Thoracic aorta (tissue), 2 donors: ENCODE measurements at places on chromosomes 7 and 10.

DNA sequence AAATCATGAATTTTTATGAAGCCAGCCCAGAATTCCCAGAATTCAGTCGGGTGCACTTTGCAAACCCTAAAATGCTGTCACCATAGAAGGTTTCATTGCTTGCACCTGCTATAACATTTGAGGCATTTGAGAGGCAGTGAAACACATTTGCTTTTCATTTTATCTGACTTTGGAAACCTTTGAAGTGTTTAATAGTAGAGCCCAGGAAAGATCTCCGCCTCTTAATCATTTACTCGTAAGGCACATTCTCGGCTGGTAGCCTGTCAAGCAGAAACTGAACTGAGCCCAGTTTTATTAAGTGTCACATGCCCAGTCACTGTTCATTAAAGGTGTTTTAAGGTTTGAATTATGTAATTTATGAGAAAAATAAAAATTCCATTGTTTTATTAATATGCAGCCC is 247.6 kb downstream of the EMX2 start:
- no peak for DNase-seq

DNA sequence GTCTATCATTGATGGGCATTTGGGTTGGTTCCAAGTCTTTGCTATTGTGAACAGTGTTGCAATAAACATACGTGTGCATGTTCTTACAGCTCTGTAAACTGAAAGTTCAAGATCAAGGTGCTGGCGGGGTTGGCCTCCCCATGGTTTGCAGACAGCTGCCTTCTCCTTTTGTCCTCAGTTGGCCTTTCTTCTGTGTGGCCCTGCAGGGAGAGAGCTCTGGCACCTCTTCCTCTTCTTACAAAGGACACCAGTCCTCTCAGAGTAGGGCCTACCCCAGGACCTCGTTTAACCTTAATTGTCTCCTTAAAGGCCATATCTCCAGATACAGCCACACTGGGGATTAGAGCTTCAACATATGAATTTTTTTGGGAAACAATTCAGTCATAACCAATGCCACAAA is 462.7 kb downstream of the TCERG1L start:
- no peak for DNase-seq

- DNase-seq: no peak
Observed at GRCh38 chr7:22433710-22434460, 66.1 kb downstream of the STEAP1B start.

GRCh38 chr7:12699299-12699698 is 11.9 kb downstream of the ARL4A start:
- DNase-seq: no peak

DNA sequence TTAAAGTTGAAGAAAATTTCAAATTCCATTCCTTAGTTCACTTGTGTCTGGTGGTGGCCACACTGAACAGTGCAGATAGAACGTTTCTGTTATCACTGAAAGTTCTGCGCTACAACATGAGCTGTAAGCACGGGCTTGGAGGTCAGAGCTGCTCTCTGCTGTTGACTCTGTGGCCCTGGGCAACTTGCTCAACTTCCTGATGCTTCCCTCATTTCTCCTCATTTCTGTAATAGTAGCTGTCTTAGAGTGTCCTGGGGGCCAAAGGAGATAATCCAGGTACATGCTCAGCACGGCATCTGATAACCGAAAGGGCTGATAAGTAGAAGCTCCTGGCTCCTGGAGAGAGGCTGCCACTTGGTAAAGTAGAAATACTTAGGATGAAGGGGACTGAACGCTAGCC is 92.3 kb upstream of the DUSP5 start:
- DNase-seq: no peak

DNA sequence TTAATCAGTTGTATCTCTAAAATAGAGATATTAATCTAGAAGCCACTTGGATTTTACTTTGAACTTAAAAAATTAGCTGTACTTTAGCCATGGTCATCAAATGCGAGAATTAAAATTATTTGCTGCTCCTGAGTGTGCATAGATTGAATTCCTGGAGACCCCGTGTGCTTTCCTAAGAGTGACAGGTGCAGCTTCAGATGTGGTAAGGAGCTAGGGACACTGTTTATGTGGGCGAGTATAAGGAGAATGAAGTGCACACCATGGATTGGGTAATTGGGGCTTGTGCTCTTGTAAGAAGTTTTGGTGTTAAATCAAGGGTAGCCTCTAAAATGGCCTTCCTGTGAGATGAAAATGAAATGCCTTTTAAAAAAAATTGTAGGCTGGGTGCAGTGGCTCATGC is 9.8 kb downstream of the PLCE1 start:
- DNase-seq: no peak

GRCh38 chr7:66683770-66684123 is 55.1 kb downstream of the KCTD7 start:
- DNase-seq: no peak

DNA sequence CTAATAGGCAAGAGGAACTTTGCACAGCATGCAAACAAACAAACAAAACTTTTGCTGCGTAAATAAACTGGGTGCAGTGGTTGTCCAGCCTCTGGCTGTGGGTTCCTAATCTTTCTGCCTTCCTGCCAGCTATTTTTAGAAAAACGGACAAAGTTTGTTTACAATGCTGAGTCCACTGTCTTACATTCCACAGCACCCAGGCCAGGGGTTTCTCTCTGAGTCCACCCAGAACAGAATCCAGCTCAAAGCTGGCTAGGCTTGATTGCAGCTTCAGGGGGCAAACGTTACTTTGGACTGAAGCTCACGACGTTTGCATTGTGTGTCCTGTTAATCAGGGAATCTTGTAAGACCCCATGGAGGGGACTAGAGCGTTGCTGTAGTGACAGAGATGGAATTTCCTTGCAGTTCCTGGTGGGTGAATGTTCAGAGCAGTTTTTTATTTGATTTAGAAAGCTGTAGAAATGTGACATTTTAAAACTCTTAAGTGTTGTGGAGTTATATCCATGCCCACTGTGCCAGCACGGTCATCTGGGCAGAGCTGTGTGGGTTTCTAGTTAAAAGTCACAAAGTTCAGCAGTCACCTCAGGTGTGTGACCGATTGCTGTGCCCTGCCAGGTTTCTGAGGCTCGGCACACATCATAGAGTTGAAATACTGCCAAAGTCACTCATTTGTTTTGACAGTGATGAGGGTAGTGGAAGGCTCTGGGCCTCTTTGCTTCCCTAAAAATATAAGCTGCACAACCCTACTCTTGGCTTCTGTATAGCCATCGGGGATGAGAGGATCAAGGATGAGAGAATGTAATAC is 247.0 kb downstream of the STK31 start:
- no peak for DNase-seq

DNA sequence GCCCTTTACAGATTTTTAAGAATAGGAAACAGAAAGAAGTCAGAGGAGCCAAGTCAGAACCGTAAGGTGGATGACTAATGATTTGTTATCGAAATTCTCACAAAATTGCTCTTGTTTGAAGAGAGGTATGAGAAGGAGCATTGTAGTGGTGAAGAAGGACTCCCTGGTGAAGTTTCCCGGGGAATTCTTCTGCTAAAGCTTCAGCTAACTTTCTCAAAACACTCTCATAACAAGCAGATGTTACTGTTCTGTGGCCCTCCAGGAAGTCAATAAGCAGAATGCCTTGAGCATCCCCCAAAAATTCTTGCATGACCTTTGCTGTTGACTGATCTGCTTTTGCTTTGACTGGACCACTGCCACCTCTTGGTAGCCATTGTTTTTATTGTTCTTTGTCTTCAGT is 152.9 kb downstream of the HGF start:
- no peak for DNase-seq

- no peak for DNase-seq
Observed at GRCh38 chr10:32744321-32744720, 213.7 kb downstream of the ITGB1 start.

GRCh38 chr10:69209787-69210484 is 10.2 kb upstream of the HKDC1 start:
- no peak for DNase-seq

DNA sequence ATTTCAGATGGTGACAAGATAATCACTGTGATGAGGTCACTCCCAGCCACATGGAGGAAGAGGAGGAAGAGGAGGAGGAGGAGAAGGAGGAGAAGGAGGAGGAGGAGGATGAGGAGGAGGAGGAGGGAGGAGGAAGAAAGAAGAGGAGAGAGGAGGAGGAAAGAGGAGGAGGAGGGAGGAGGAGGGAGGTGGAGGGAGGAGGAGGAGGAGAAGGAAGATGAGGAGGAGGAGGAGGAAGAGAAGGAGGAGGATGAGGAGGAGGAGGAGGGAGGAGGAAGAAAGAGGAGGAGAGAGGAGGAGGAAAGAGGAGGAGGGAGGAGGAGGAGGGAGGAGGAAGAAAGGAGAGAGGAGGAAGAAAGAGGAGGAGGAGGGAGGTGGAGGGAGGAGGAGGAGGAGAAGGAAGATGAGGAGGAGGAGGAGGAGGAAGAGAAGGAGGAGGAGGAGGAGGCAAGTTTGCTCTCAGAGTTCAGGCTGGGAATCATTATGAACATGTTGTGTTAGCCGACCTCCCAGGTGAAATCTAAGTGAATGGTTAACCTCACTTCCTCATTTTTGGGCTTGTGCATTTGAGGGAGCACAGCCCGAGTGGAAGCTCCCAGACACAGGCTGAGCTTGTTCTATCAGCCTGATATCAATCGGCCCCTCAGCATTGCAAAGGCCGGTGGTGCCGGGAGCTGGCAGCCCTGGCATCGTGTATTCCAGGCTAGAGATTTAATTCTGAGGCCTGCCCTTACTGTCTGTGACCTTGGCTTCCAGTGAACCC is 236.2 kb upstream of the PITRM1 start:
- no peak for DNase-seq

DNA sequence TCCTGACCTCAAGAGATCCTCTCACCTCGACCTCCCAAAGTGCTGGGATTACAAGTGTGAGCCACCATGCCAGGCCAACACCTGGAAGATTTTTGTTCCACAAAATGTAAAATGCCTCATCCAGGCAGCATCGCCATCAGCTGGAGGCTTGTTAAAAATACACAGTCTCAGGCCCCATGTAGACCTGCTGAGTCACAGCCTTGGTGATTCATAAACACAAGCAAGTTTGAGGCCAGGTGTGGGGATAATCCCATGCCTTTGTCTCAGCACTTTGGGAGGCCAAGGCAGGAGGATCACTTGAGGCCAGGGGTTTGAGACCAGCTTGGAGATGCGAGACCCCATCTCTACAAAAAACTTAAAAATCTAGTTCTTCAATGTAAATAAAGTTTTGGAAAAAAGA is 49.1 kb upstream of the FOXK1 start:
- DNase-seq: no peak

- no peak for DNase-seq
Observed at GRCh38 chr10:116268976-116269375, 4.0 kb downstream of the GFRA1 start.

GRCh38 chr10:133567119-133567518 is 1.7 kb upstream of the SYCE1 start:
- no peak for DNase-seq

DNA sequence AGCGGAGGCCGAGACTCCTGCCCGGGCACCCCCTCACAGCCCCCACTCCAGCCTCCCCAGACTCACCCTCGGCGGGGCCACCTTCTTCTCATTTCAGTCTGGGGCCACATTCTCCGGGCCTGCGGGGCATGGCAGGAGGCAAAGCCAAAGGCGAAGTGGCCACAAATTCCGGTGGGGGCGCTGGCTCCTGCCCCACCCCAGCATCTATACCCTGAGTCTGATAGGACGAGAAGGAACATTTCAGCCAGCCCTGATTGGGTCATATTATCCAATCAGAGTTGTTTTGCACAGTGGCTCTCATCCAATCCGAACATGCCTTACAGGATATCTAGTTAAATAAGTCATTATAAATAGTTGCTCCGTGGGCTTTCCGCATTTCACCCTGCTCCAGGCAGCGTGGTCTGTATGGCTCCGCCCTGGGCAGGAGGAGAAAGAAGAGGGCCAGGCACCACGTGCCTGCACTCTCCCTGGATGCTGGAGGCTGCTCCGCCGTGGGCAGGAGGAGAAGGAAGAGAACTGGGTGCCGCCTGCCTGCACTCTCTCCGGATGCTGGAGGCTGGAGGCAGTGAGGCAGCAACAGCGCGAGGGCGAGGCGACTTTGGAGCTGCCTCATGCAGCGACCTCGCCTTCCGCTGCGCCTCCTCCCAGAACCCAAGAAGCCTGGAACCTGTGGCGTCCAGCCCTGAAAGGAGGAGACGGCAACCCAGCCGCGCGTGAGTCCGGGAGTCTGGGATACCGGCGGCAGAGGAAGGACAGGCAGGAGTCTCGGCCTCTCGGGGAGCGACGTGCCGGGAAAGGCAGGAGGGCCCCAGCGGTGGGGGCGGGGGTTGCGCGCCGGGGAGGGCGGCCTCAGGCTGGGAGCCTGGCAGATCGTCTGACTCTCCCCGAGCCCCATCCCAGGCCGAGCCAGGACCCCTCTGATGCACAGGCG is 162.9 kb downstream of the ZNF33B start:
- no peak for DNase-seq

DNA sequence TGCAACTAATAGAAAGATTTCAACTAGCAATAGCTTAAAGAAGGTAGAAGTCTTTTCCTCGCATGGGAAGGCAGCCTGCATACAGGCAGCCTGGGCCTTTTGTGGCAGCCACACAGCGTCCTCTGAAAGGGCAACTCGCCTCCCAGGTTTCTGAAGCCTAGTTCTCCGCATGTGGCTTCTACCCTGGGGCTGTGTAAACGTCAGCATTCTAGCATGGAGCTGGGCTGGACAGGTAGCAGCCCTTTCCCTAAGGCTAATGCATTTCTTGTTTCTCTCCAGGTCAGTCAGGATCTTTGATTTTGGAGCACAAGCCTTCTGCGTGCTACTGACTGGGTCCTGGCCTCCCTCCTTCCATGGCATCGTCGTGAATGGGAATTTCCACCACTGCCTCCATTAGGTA is 23.8 kb upstream of the SEC61G start:
- DNase-seq: no peak

DNA sequence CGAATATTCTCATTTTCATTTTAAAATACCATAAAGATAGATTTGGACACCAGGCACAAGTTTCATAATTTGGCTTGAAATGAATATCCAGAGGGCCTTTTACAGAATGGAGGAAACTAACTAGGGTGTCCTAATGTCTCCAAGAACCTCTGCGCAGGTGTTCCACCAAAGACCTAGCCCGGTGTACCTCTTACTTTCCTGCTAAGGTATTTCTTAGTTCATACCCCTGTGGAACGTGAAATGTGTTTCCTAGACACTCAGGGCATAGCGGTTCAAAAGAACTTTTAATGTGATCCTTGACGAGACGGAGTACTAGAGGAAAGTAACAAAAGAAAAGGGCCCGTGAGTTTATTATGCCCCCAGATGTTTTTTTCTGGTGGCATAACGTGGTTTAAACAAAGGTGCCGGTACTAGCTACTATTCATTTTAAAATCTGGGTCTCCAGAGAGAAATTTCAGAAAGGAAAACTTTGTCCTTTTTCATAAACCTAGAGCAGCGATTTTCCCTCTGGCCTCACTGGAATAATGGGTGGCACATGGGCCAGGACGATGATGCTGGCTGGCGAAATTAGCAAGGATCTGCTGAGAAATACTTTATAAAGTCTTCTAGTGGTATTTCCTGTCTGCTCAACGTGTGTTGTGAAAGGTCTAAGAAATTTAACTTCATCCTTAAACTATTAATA is 1.4 kb downstream of the APBB1IP start:
- no peak for DNase-seq

GRCh38 chr7:26192485-26193087 is 8.0 kb downstream of the HNRNPA2B1 start:
- DNase-seq: no peak

DNA sequence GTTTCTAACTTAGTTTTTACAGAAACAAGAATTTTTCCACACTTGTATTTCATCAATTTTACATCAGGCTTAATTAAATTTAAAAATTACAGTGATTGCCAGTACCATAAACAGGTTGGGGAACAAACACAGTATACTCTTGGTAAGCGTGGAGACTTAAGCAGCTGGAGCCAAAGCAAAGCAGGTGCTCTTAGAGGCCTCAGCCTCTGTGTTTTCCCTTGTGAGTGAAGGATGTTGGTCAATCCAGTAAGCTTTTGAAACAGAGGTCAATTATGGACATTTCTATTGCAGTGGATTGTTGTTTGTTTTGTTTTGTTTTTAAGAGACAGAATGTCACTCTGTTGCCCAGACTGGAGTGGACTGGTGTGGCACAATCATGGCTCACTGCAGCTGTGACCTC is 100.6 kb upstream of the CELF2 start:
- DNase-seq: no peak
